ENCODE measurements at places on chromosomes 6 and 20.

- DNase-seq: no peak
Measured at GRCh38 chr20:44087857-44088120, 99.2 kb downstream of the JPH2 start.

- no peak for DNase-seq
Measured at GRCh38 chr6:155352811-155353210, 38.5 kb upstream of the TFB1M start.

- no peak for DNase-seq
Measured at GRCh38 chr20:20759132-20759531, 46.7 kb upstream of the RALGAPA2 start.

- DNase-seq: no peak
Measured at GRCh38 chr6:2821554-2821953, 20.1 kb downstream of the SERPINB1 start.

DNA sequence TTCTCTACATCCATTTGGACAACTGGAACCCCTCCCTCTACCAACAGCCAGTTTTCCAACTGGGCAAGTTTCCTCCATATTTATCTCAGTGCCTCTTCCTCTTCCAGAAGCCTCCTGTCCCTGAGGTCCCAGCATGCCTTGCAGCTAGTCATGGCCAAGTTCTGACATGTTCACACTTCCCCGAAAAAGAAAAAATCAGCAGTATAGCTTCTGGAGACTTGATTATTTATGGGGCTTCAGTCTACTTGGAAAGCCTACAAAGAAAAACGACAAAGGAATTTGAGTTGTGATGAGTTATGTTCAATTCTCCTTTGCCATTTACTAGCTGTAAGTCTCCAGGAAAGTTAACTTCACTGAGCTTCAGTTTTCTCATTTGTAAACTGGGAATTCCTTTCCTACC, 406.5 kb downstream of the MAFB start:
- no peak for DNase-seq

- DNase-seq: no peak
Measured at GRCh38 chr6:142087950-142088857, 44.5 kb upstream of the GJE1 start.
